GM03348 (cell line): ENCODE measurements at places on chromosomes 3 and 15.

GRCh38 chr3:67030785-67031740 is 33.0 kb downstream of the KBTBD8 start:
- no peak for DNase-seq

- DNase-seq, result no peak
Measured at GRCh38 chr15:89790661-89791060, 14.5 kb downstream of the MESP2 start.

DNA sequence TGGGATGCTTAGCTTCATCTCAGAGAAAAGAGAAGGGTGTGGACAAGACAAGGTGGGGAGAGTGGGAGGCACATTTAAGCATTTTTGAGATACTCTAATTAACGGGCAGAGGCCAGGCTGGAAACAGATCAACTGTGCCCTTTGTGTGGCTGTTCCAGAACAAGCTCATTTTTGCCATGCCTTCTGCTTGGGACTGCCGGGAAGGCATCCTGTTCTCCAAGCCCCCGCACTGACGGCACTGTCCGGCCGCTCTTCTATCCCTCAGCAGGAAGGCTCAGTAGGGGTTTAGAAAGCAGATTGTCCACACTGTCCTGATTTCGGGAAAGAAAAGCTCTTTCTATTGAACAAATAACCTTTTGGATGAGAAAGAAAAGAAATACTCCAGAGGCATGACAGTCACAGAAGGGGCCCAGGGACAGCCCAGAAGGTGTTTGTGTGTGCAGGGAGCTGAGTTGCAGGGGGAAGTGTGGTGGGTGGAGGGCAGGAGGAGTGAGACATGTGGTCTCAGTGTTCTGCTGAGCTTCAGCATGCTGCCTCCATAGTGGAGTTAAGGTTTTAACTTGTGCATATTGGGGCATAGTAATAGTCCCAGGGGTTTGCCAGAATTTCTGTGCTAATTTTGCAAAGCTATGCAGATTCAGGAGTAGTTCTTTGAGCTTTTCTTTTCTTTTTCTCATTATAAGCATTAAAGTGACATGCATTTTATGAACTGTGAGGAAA is 27.3 kb downstream of the SV2B start:
- DNase-seq, result no peak

GRCh38 chr3:72453706-72454105 is 394.5 kb downstream of the SHQ1 start:
- DNase-seq, result no peak

- DNase-seq, result no peak
Measured at GRCh38 chr3:69328103-69328962, 57.6 kb downstream of the FRMD4B start.

DNA sequence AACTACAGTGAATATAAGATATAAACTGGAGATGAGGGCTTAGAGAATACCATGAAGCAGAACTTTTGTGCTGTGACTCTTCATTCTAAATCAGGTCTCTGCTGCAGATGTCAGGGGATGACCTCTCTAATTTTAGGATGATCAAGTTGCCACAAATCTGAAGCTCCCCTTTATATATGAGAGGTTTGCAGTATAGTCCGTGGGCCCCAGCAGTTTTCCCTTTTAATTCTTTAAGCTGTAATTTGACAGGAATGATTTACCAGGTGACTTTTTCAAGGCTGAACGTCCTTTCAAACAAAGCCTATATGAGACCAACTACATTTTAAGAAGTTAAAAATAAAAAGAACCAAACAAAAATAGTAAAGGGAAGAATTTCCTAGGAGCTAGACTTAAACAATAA is 4.9 kb upstream of the PLOD2 start:
- no peak for DNase-seq

- no peak for DNase-seq
Measured at GRCh38 chr15:42858540-42858939, 62.0 kb downstream of the TTBK2 start.

DNA sequence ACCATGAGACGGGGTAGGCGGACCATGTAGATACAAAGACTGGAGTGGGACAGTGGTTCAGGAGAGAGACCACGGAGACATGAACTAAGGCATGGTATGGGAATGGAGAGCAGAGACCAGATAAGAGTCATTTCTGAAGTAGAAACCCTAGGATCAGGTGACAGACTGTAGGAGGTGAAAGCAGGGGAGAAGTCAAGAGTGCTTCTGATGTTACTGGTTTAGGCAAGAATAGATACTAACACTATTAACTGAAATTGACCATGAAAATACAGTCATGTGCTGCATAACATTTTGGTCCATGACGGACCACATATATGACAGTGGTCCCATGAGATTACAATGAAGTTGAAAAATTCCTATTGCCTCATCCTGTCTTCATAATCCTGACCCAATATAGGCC is 41.7 kb downstream of the RASGRP1 start:
- no peak for DNase-seq

GRCh38 chr3:66367979-66368378 is 132.8 kb downstream of the LRIG1 start:
- no peak for DNase-seq

GRCh38 chr3:128335621-128336296 is 130.9 kb downstream of the DNAJB8 start:
- no peak for DNase-seq

GRCh38 chr3:5473471-5473870 is 286.0 kb downstream of the EDEM1 start:
- DNase-seq, result no peak

DNA sequence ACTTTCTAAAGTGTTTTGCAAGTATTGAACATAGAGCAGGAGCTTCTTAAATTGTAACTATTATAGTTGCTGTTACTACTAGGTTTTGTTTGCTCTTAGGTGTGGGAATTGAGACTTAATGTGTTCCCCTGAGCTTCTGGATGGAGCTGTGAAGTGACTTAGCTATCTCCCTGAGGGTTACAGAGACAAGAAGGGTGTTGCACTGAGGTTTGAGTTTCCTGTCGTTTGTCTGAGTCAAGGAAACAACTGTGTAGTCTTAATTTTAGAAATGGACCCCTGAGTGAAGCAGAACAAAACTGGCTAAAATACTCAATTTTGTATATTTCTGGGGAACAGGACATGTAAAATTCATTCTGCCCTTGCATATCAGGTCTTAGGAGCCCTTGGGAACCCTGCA is 20.4 kb downstream of the TTC21A start:
- DNase-seq, result no peak

- no peak for DNase-seq
Measured at GRCh38 chr3:10398341-10398740, 77.4 kb upstream of the SEC13 start.

DNA sequence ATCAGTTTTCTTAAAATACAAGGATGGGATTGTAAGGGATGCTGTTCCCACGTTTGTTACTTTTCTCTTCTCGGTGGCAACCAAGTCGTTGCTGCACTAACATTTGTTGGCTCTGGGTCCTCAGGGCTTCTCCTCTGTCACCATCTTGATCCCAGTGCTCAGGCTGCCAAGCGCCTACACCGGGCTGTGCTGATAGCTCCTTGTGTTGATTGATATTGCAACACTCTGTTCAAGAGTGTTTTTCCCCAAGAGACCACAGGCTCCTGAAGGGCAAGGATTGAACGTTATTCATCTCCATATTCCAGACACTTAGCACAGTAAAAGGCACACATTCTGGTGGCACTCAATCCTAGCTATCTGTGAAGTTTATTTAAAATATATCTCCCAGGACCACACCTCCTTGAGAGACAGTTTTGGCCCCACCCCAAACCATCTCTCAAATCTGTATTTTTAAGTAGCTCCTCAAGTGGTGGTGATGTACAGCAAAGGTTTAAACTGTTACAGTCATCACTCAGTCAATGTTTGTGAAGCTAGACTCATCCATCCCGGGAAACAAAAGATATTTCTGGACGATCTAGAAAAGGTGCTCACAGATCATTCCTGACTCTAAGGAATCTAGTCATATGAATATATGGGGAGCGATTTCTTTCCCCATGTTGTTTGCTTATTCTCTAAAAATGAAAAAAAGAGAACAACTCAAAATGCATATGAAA is 38.5 kb upstream of the FOXP1 start:
- DNase-seq, result no peak

- DNase-seq, result no peak
Measured at GRCh38 chr15:41828807-41829141, 882 bp downstream of the JMJD7 start.

GRCh38 chr15:92807971-92808571 is 92.1 kb upstream of the CHD2 start:
- DNase-seq, result no peak

GRCh38 chr3:1380926-1381646 is 288.3 kb downstream of the CNTN6 start:
- DNase-seq, result no peak

- DNase-seq, result no peak
Measured at GRCh38 chr3:122797291-122797690, 2.4 kb downstream of the SLC49A4 start.

DNA sequence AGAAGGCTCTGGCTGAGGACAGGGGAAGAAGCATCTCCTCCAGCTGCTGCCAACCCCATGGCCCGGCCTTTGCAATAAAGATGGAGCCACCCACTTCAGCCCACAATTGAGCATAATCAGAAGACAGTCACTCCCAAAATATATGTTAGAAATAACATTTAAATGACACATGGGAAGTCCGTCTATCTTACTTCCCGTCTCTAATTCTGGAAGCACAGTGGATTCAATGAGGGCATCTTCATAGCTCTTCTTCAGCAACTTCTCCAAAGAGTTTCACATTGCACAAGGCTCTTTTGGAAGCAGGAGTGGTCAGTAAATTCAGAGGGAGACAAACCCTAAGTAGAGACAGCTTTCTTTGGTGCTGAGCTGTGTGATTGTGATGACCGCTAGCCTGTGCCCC is 67.0 kb upstream of the SEC61A1 start:
- no peak for DNase-seq

- no peak for DNase-seq
Measured at GRCh38 chr3:179336345-179336929, 11.1 kb upstream of the MFN1 start.

- peak; percentile 81 for DNase-seq
Measured at GRCh38 chr15:79071901-79072300, 18.7 kb downstream of the RASGRF1 start.

- DNase-seq, result peak; percentile 33
Measured at GRCh38 chr3:171806200-171807128, 3.8 kb downstream of the PLD1 start.

DNA sequence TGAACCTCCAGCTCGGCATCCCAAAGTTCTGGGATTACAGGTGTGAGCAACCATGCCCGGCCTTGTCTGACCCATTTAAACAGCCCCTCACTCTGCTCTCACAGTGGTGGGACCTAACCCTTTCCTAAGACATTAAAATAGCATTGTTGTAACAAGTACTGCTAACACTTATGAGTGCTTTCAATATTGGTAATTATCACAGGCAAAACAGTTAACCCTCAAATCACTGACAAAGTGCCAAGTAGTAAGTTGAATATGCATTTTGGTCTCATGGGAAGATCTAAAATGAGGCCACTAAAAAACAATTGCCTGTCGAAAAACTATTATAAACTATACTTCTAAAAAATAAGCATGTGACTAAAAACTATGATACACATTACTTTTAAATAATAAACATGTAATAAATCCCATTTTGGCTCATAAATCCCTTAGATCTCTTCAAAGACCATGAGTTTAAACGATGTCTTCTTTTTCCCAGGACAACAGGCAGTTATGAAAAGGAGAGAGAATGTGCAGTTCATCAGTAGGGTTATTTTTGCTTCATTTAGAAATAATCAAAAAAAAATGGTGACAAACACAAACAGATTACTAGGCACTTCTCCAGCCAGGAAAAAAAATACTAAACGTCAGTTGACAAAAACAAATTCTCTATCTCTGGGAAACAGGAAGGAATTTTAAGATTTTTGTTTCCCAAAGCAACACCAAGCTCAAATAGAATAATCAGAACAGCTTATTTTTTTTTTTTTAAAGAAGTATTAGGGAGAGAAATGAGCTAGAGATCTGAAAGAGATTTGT is 95.4 kb downstream of the RFTN1 start:
- no peak for DNase-seq

GRCh38 chr3:60081381-60082095 is 1031.7 kb upstream of the CFAP20DC start:
- no peak for DNase-seq

DNA sequence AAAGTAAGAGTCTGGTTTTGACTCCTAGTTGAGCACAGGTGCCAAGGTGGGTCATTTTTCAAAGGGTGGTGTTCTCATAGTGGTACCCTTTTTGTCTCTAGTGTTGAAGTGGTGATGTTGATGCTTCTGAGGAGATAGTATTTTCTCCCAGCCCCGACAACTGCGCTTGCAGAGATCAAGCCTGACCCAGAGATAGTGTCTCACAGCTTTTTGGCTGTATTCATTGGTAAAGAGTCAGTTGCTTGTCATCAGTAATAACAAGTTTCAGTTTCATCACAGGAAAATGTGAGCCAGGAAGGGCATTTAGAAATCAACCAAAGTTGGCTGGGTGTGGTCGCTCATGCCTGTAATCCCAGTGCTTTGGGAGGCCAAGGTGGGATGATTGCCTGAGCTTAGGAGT is 139.3 kb downstream of the NFKBIZ start:
- DNase-seq, result no peak
